ENCODE measurements at places on chromosomes 16 and 17. TPM values are rescaled to one million over a fixed set of nuclear protein-coding genes. Genes with fewer than 3 reads are reported as not detected.

The TLCD2 gene
- 4.3 TPM for total RNA-seq

The ELAC2 gene
- total RNA-seq = 50.2 TPM

The CLEC19A gene
- not detected for total RNA-seq

The HOXB2 gene
- 35.6 TPM for total RNA-seq

The UNC13D gene
- total RNA-seq = 7.4 TPM

The NFATC2IP gene
- 64.4 TPM for total RNA-seq

The KRTAP9-2 gene
- not detected for total RNA-seq

The LDAF1 gene
- total RNA-seq = 37.4 TPM

The MYLK3 gene
- 0.12 TPM for total RNA-seq

The RRAD gene
- total RNA-seq = 2.5 TPM

The CACNG5 gene
- total RNA-seq = 0.68 TPM

The CDRT15L2 gene
- total RNA-seq = not detected

The CPHXL2 gene
- not detected for total RNA-seq

The HOXB9 gene
- 1.6 TPM for total RNA-seq

The STAT5A gene
- 1.6 TPM for total RNA-seq

The DHRS7C gene
- total RNA-seq = not detected

The ADAMTS18 gene
- 5.5 TPM for total RNA-seq

The KRTAP9-4 gene
- total RNA-seq = not detected

The KRT17 gene
- 3,327 TPM for total RNA-seq

The PRKCB gene
- 0.95 TPM for total RNA-seq

The RAMP2 gene
- total RNA-seq = 1.5 TPM

The CARD14 gene
- 6.7 TPM for total RNA-seq

The TLE7 gene
- total RNA-seq = not detected

The IL17C gene
- not detected for total RNA-seq

The SYT17 gene
- total RNA-seq = 10.7 TPM

The CCL16 gene
- not detected for total RNA-seq

The MSLN gene
- total RNA-seq = 0.81 TPM

The TBC1D3L gene
- total RNA-seq = 32.4 TPM

The TAC4 gene
- not detected for total RNA-seq

The CENPN gene
- 19.4 TPM for total RNA-seq

The NXN gene
- total RNA-seq = 65.1 TPM

The SAT2 gene
- total RNA-seq = 104 TPM

The GPR139 gene
- not detected for total RNA-seq

The ACBD4 gene
- total RNA-seq = 9.8 TPM

The HDAC5 gene
- 43.3 TPM for total RNA-seq

The RAB37 gene
- total RNA-seq = 3.4 TPM

The ZMYND15 gene
- 0.70 TPM for total RNA-seq

The EME1 gene
- 18.7 TPM for total RNA-seq

The ARL5C gene
- total RNA-seq = not detected

The XYLT2 gene
- 38.8 TPM for total RNA-seq

The ATPAF2 gene
- 28.9 TPM for total RNA-seq

The P2RX5 gene
- total RNA-seq = 0.69 TPM

The BRICD5 gene
- 8.7 TPM for total RNA-seq

The NEUROD2 gene
- total RNA-seq = not detected

The NPIPB2 gene
- 7.5 TPM for total RNA-seq

The TLK2 gene
- total RNA-seq = 53.4 TPM

The TNFSF12 gene
- total RNA-seq = 11.3 TPM

The GPRC5C gene
- 64.3 TPM for total RNA-seq

The BCAR1 gene
- 67.2 TPM for total RNA-seq
